Ascending aorta (tissue), 2 donors: ENCODE measurements at places on chromosomes 13 and 19. TPM values are rescaled to one million over a fixed set of nuclear protein-coding genes. Genes with fewer than 3 reads are reported as not detected.

DNA sequence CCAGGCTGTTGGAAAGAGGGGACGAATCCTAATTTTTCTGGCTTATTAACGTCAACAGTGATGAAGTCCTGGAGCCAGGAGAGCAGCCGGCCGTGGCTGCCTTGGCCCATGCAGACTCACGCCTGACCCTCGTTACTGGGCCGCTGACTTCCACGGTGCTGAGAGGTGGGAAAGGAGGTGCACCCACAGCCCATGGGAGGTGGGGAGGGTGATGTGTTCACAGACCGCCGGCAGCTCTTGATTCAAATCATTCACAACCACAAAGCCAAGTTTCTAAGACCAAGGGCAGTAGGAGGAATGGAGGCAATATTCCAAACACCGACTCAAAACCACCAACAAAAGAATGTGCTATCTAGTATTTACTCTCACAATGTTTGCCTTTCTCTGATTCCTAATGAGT lies 24.3 kb downstream of the COL4A2 start:
- H3K4me3 ChIP-seq = peak overlapping the region; percentile 3
- H3K27me3 ChIP-seq = no peaks in the 10 kb centered on the region
- peak; percentile 63 for DNase-seq
- peak overlapping the region; percentile 95 for H3K27ac ChIP-seq
- H3K36me3 ChIP-seq = peaks cover 7% of the 10 kb centered on the region

DNA sequence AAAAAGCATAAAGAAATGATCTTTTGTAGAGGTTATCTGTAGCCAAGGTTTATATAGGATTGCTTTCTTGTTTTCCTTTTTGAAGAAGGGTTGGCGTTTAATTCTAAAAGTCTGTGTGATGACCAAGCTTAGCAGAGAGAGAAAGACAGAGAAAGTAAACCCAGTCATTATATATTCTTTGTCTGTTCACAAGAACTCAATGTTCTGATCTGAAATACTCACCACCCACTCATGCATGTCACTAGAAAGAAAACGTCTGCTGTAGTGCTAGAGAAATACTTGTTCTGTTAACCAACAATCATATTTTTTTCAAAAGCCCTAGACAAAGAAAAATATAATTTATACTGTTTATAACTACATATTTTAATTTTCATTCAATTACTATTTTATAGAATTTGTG lies 173.7 kb upstream of the SLITRK5 start:
- H3K4me1 ChIP-seq = no peaks in the 10 kb centered on the region
- H3K27ac ChIP-seq = no peak overlapping the region
- no peak for DNase-seq
- no peak overlapping the region for H3K4me3 ChIP-seq

DNA sequence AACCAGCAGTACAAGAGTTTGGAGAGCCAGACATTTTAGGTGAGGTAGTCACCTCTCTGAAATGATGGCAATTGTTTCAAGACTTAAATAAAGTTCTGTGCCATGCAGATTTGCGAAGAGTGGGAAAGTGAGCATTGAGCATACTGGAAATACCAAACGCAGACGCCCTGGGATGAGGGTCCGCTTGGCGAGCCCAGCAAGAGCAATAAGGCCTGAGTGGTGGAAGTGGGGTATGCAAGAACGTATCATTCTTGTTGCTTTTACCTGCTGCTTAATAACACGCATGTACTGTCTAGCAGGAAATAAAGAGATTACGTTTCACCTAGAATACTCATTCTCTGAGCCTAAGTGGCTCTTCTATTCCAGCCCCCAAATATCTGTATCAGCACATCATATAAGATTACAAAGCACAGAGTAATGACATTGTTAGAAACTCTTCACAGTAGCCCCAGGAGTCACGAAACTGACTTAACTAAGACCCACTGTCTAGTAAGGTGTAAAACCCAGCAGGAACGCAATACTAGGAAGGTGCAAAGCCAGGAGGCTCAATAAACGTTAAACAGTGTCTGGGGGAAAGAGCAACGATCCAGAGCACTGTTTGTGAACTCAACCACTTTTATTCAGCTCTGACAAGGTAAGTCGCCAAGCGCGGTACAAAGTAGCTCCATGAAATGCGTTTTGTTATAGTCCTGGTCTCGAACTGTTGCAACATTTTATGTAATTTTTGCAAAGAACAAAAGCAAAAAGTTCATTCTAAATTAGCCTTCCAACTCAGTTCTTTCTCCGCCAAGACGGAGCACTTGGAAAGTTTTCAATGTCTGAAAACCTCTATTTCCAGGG lies 1.2 kb downstream of the RCBTB2 start:
- H3K4me3 ChIP-seq = peak overlapping the region; percentile 78
- no peaks in the 10 kb centered on the region for H3K27me3 ChIP-seq
- H3K4me1 ChIP-seq = no peaks in the 10 kb centered on the region
- no peaks in the 10 kb centered on the region for H3K36me3 ChIP-seq
- no peak for DNase-seq
- H3K27ac ChIP-seq = peak overlapping the region; percentile 99

GRCh38 chr19:13037161-13037560 lies 41.9 kb downstream of the NFIX start:
- H3K4me3 ChIP-seq = peak overlapping the region; percentile 9
- H3K27me3 ChIP-seq = no peaks in the 10 kb centered on the region
- peak; percentile 79 for DNase-seq
- H3K36me3 ChIP-seq = no peaks in the 10 kb centered on the region

DNA sequence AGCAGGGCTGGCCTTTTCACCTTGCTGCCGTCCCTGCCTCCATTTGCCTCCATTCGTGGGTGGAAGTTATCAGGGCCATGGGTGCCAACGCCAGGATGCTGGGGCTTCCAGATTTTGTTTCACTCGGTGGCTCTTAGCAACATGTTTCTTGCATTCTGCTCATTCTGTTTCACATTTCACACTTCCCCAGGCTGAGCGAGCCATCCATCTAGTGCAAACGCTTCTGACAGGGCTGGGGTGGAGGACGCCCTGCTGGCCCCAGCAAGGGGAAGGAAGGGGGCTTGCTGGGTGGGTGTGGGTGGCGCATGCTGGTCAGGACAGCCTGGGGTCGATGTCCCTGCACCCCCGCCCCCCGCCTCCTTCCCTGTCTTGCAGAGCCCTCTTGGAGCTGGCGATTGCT lies 165.2 kb downstream of the URI1 start:
- H3K27me3 ChIP-seq = no peaks in the 10 kb centered on the region
- no peaks in the 10 kb centered on the region for H3K4me1 ChIP-seq
- H3K36me3 ChIP-seq = no peaks in the 10 kb centered on the region

- H3K4me1 ChIP-seq = no peaks in the 10 kb centered on the region
- H3K27me3 ChIP-seq = no peaks in the 10 kb centered on the region
- H3K4me3 ChIP-seq = no peak overlapping the region
- no peak for DNase-seq
- peaks cover 2% of the 10 kb centered on the region for H3K36me3 ChIP-seq
- H3K27ac ChIP-seq = no peak overlapping the region
Observed at GRCh38 chr13:76994281-76994680, 2.4 kb downstream of the CLN5 start.

GRCh38 chr19:17326595-17326966 lies 8.1 kb downstream of the ANO8 start:
- no peak overlapping the region for H3K4me3 ChIP-seq
- DNase-seq = no peak
- H3K4me1 ChIP-seq = peaks cover 13% of the 10 kb centered on the region
- no peak overlapping the region for H3K27ac ChIP-seq
- H3K27me3 ChIP-seq = no peaks in the 10 kb centered on the region

GRCh38 chr19:16850133-16850532 lies 20.9 kb downstream of the SIN3B start:
- H3K27ac ChIP-seq = no peak overlapping the region
- no peak overlapping the region for H3K4me3 ChIP-seq
- no peaks in the 10 kb centered on the region for H3K4me1 ChIP-seq

DNA sequence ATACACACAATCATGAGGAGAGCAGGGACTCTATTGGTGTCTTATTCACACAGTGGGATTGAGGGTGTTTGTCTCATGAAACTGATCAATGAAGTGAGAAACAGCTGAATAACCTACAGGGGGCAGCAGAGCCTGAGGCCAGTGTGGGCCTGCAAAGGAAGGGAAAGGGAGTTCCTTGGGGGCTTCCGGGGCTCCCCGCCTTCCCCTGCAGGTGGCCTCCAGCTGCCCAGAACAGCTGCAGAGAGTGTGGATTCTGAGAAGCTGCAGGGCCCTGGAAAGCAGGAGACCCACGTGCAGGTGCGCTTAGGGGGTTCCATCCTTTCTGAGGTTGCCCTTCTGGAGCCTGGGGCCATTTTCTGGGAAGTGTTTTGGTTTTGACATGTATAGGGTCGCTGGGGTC lies 20.1 kb downstream of the ZNF763 start:
- no peak overlapping the region for H3K4me3 ChIP-seq
- H3K27ac ChIP-seq = no peak overlapping the region
- no peaks in the 10 kb centered on the region for H3K4me1 ChIP-seq
- no peaks in the 10 kb centered on the region for H3K27me3 ChIP-seq
- no peaks in the 10 kb centered on the region for H3K36me3 ChIP-seq

Gene ACP7
- not detected for total RNA-seq

Gene CYSLTR2
- total RNA-seq = 1.2 TPM

Gene SPRED3
- 18.3 TPM for total RNA-seq

Gene ZNF534
- total RNA-seq = not detected
